ENCODE measurements at places on chromosomes 16 and 17.

DNA sequence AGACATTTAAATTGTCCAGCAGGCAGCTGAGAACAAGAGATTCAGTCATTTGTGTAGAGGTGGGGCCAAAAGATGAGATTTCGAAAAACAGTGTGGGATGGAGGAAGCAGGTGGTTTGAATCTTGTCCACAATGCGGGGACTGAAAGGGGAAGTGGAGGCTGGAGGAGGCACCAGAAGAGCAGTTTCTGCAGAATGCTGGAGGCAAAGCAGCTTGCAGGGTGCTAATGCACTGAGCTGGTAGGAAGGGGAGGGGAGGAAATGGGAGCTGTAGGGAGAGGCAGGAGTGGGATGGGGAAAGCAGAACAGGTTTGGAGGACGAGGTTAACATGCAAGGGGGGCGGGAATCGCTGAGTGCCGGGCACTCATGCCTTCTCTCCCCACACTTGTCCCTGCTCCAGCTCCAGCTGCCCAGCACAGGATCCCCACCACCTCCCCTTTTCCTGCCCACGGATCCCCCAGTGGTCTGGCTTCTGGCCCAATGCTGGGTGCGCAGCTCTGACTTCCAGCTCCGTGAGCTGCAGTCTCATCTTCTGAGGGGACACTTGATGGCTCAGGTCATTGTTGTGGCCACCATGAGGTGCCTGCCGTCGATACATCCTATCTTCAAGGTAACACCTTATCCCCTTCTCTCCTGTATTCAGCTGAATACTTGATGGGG is 9.4 kb downstream of the C17orf100 start:
- H3K27me3 ChIP-seq: no peaks in the 10 kb centered on the region
- no peak overlapping the region for H3K27ac ChIP-seq
- H3K4me3 ChIP-seq: no peak overlapping the region

GRCh38 chr17:17440010-17440843 is 36.6 kb upstream of the MED9 start:
- H3K27me3 ChIP-seq: 0 out of 2 replicates have a peak, but pooled peaks cover 5% of the 10 kb centered on the region
- H3K36me3 ChIP-seq: no peaks in the 10 kb centered on the region
- H3K4me3 ChIP-seq: no peak overlapping the region
- no peaks in the 10 kb centered on the region for H3K4me1 ChIP-seq
- peak; percentile 66 for DNase-seq

DNA sequence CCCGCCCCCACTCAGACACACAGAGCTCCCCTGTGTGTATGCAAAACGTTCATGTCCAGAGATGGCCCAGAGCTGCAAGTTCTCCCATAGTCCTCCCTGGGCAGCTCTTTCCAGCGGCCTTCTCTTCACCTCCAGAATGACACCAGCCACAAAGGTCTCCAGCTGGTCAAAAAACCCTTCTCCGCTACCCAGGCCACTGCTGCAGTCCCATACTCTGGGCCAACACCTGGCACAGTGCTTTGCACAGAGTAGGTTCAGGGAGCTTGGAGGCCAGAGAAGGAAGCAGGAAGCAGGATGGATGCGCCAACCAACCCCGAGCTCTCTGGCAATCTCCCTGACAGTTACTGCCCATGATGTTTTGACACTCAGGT is 1.1 kb upstream of the STAT5B start:
- H3K4me3 ChIP-seq: no peak overlapping the region
- no peak overlapping the region for H3K27ac ChIP-seq
- H3K4me1 ChIP-seq: no peaks in the 10 kb centered on the region
- H3K36me3 ChIP-seq: no peaks in the 10 kb centered on the region

- H3K4me3 ChIP-seq: no peak overlapping the region
- peaks cover 69% of the 10 kb centered on the region for H3K27me3 ChIP-seq
- DNase-seq: no peak
- H3K4me1 ChIP-seq: no peaks in the 10 kb centered on the region
- no peaks in the 10 kb centered on the region for H3K36me3 ChIP-seq
Measured at GRCh38 chr17:36645422-36645821, 44.0 kb downstream of the MRM1 start.

GRCh38 chr16:50666658-50667496 is 14.2 kb downstream of the SNX20 start:
- DNase-seq: no peak
- H3K4me3 ChIP-seq: no peak overlapping the region
- peaks cover 2% of the 10 kb centered on the region for H3K36me3 ChIP-seq
